ENCODE measurements at places on chromosomes 1 and 21. TPM values are rescaled to one million over a fixed set of nuclear protein-coding genes. Genes with fewer than 3 reads are reported as not detected.
A peak's percentile ranks its signal among the peaks of the same experiment; 100 is the strongest.

Gene SLC22A15
- polyA plus RNA-seq, result 2.1 TPM

DNA sequence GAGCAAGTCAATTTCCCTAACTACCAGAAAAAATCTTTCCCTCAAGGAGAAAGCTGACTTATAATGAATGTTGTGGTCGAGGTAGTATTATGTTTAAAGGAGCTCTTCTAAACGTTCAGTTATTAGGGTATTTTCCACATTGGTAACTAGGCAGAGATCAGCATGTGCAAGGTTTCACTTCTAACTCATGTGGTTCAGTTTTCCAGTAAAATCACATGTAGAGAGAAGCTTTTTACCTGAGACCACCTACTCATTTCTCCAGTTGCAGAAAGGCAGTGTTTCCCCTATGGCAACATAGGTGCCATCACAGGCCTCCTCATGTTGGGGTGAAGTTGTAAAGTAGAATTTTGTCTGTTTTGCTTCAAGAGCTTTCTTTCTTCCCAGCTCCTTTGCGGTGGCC, 23.7 kb downstream of the IL23R start:
- DNase-seq, result no peak

GRCh38 chr21:31666445-31667010, 7.0 kb downstream of the SOD1 start:
- DNase-seq, result no peak

Gene LAMB3
- polyA plus RNA-seq, result 0.45 TPM

Gene HLX
- 0.17 TPM for polyA plus RNA-seq

GRCh38 chr1:54171016-54171415, 18.2 kb upstream of the CDCP2 start:
- no peak for DNase-seq

- DNase-seq, result no peak
These were observed 41.9 kb downstream of the TRIM11 start for GRCh38 chr1:228364706-228365213.

GRCh38 chr1:41621791-41622190, 137.3 kb upstream of the EDN2 start:
- DNase-seq, result no peak

DNA sequence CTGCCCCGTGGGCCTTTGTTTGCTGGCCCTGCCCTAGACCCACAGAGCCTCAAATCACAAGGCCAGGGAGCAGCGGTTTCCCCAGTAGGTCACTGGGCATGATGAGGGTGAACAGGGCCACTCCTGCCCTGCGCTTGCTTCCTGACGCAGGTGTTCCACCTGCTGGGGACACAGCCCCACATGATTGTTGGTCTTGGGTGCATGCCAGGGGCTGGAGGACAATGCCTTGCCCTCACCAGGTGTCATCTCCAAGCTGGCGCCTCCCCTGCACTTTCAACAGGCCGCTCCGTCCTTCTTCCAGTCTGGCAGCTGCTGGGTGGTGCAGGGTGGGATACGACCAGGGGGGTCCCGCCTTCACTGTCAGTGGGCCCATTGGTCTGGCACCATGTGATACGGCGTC, 24.3 kb downstream of the IL10RB start:
- DNase-seq, result no peak

DNA sequence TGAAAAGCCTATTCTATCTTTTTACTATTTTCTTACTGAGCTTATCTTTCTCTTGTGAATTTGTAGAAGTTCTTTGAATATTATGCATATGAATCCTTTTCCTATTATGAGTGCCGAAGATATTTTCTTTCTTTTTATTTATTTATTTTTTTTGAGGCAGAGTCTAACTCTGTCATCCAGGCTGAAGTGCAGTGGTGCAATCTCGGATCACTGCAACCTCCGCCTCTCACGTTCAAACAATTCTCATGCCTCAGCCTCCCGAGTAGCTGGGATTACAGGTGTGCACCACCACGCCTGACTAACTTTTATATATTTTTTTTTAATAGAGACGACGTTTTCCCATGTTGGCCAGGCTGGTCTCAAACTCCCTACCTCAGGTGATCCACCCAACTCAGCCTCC, 109.8 kb downstream of the RHOU start:
- peak; percentile 4 for DNase-seq

- DNase-seq, result no peak
These were observed 48.3 kb downstream of the ADGRL2 start for GRCh38 chr1:81848880-81849682.

DNA sequence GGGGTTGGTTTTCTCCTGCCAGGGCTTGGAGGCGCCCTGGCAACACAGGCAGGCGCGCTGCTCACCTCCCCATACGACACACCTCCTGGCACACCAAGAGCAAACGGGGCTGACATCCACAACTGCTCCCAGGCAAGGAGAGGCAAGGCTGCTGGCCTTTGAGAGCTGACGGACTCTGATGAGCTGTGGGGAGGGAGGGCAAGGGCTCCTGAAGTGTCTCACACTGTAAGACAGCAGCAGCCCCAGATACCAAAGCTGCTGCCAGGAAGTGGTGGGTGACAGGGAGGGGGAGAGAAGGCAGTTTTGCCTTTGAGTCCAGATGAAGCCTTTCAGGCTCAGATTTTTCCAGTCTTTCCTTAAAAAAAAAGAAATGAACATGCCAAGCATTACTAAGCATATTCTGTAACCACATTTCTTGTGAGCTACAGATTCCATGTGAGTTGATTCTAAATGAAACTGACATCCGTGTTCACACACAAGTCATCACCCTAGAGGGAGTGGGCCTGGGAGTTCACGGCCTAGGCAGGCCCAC, 24.3 kb downstream of the PGBD5 start:
- no peak for DNase-seq

GRCh38 chr1:164051782-164052181, 507.2 kb upstream of the PBX1 start:
- no peak for DNase-seq
